Left renal cortex interstitium (tissue), 4 donors: ENCODE measurements at places on chromosomes 6 and 20.

DNA sequence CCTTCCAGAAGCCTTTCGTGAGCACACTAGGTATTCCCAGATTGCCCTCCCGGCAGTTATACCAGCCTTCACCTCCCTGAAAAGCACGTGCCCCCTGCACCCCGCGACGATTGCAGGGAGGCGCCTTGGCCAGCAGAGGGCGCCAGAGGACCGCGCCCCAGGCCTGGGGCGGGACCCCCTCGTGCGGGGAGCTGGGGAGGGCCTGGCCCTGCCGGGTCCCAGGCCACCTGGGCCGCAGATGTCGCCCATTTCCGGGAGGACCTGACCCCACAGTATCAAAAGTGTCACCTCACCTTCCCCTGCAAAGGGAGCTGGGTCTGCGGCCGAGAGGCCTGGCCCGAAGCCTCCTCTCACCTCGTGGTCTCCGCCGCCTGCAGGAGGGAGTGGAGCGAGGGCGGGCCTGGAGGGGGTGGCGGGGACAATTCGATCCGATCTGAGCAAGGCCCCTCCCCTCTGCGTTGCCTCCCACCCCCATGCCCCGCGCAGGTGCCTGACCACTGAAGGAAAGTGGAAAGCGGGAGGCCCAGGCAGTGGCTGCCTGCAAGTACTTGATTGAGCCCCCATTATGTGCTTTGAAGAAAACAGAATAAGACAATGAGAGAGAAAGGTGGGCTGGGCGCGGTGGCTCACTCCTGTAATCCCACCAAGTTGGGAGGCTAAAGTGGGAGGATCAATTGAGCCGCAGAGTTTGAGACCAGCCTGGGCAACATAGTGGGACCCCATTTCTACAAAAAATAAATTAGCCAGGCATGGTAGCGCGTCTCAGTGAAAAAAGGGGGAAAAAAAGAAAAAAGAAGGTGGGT, 3.5 kb upstream of the SNAI1 start:
- DNase-seq = no peak

GRCh38 chr6:80214436-80215022, 108.1 kb downstream of the BCKDHB start:
- no peak for DNase-seq

DNA sequence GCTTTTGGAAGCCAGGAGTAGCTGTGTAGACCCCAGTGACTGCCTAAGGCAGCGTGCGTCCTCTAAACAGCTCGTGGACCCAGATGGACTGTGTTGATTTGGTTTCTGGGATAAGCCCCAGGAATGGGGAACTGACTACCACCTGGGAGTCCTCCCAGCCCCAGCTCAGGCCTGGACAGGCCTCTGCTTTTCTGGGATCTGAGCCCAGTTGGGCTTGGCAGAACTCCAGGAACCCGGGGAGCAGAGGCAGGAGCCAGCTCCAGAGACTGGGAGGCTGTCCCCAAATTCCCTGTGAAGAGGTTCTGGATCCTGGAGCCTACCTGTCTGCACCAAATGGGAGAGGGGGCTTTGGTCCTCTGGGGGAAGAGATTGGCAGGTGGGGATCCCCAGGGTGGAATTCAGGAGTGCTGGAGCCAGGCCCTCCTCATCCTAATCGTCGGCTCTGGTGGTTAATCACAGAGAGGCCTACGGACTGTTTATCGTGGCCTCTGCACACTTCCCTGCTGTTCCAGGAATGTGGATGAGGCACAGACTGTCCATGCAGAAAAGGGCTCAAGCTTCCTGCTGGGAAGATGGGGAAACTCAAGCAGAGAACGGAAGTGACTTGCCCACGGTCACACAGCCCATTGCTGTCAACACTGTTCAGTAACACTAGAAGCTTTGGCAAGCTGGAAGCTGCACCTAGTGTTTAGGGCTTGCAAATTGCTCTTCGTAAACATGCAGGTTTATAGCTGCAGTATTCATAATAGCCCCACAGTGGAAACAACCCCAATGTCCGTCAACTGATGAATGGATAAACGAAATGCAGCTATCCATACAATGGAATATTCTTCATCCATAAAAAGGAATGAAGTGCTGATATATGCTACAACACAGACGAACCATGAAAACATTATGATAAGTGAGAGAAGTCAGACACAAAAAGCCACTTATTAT, 100.6 kb downstream of the KCNB1 start:
- no peak for DNase-seq

GRCh38 chr6:37474316-37474715, 25.4 kb downstream of the CCDC167 start:
- no peak for DNase-seq

DNA sequence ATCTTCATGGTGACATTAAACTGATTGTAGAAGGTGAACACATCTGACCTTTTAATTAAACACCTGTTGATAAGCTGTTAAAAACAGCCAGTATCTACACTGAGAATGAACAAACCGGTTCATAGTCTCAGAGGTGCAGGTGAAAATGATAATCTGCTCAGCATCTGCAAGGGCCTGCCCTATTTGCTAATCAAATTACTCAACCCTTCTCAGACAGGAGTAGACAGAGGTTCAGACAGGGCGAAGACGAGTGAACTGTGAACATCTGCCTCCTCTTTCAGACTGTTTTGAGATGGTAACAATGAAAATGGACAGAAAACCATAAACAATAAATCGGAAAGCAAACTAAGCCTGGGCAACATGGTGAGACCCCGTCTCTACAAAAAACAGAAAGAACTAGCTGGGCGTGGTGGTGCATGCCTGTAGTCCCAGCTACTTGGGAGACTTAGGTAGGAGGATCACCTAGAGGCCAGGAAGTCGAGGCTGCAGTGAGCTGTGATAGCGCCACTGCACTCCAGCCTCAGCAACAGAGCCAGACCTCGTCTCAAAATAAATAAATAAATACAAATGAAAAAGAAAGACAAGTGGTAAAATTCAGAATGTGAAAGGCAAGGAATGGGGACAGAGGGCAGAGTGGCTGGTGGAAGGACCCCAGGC, 55.9 kb downstream of the NINL start:
- DNase-seq = no peak

DNA sequence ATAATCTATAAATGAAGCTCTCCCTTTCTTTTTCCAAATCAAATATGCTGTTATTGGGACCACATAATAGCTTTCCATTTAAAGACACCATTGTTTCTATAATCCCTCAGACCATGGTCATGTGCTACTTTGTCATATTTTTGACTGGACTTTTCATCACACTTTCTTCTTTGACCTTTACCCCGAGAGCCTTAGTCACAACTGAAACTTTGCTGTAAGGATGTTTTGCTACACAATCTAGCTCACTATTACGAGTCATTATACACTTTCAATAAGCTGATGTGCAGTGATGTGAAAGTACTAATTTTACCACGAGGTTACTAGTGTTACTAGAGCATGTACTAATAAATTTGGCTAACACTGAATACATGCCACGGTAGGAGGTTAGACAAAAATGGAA, 367.2 kb upstream of the RUNX2 start:
- DNase-seq = no peak

DNA sequence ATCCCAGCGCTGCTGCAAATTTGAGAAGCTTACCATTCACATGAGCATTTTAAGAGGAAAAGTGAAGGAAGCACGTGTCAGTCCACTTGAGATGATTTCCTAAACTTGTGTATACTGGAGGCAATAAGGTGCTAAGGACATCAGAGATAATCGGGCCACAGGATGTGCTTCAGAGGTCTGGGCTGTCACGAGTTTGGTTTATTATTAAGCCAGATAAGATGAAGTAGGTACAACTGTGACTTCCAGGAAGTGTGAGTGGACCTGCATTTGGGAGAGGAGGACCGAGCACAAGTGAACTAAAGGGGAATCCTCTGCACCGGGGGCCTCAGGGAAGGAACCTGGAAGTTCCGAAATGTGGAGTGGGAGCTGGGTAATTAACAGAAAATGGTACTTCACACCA, 1.4 kb downstream of the SAMD5 start:
- DNase-seq = no peak
